ENCODE measurements at places on chromosomes 2 and 18.

GRCh38 chr2:159750873-159751272 lies 38.6 kb downstream of the MARCHF7 start:
- DNase-seq: no peak

DNA sequence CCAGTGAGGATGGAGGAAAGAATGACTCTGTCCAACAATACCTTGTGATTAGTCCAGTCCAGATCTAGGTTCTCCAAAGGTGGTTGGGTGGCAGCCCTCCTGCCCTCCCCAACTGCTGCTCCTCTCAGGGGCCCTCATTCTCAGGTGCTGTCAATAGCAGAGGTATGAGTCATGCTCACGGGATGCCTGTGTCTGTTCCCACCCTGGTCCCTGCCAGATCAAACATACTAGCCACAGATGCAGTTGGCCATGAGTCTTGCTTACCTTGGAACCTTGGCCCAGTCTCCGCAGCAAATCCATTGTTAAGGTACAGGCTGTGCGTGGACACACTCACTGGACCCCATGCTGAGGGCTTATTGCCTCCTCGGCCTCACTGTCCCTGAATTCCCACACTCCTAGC lies 24.9 kb upstream of the RPIA start:
- DNase-seq: no peak

GRCh38 chr18:70194227-70194890 lies 11.1 kb downstream of the RTTN start:
- no peak for DNase-seq

- no peak for DNase-seq
Measured at GRCh38 chr2:26567534-26567933, 73.6 kb downstream of the CIB4 start.

- DNase-seq: peak; percentile 56
Measured at GRCh38 chr2:120972286-120972685, 236.6 kb downstream of the GLI2 start.

- no peak for DNase-seq
Measured at GRCh38 chr18:8634508-8634907, 25.3 kb downstream of the RAB12 start.

DNA sequence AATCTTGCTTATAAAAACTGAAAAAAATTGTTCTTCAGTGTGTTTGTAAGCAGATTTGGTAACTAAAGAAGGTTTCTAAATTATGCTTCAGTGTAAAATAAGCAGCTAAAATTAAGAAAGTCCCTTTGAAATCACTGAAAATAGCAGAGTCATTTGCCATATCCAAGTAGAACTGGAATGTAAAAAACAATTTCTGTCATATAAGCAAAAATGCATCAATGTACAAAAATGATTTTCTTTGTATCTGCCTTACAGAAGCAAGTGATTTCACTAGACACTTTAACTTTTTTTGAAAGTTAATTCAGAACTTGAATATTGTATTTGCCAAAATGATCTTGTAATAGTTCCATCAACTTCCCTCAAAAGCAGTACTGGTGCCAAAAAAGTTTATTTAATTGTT lies 121.7 kb upstream of the CD226 start:
- no peak for DNase-seq

GRCh38 chr2:120396013-120396860 lies 50.3 kb downstream of the INHBB start:
- DNase-seq: peak; percentile 60

- no peak for DNase-seq
Measured at GRCh38 chr18:76174451-76174850, 320.6 kb downstream of the ZNF516 start.

GRCh38 chr2:197198890-197199289 lies 111.7 kb downstream of the ANKRD44 start:
- DNase-seq: no peak

DNA sequence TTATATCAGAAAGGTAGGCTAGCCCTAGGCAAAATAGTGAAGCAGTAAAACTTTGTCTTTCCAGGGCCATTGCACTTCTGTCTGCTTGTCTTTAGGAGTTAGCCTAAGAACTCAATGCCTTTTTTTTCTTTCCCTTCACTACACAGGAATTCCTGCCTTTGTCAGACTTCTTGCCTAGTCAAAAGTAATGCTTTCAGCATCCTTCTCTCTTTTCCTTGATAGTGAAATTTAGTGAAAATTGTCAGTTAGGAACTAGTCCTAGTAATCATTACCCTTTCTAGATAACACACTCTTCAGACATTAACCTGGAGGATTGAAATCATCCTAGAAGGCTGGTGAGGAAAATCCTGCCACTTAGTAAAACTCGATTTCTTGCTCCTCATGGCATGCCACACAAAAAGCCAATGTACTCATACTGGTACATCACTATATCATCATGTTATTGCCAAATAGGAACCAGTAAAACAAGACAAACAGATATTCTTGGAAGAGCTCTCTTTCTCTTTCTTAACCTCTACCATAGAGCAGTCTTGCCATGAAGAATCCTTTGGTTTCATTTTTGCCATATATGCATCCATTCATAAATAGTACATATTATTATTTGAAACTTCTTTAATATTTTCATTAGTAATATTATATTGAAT lies 320.5 kb downstream of the CTNNA2 start:
- DNase-seq: no peak

DNA sequence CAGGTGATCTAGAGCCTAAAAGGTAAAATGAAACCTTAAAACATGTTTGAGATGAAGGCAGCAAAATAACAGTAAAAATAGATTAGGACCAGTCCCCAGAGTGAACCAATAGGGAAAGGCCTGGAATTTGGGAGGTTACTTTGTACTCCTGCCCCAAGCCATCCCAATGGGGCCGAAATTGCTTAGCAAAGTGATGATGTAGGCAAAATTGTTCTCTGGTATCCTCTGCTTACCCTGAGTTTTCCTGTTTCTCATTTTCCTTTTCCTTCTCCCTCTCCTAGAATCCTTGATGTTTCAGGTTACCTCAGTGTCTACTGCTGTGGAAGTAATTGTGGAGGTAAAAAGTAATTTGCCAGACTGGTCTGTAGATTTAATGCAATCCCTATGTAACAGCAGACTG lies 92.9 kb downstream of the TRABD2A start:
- DNase-seq: no peak

DNA sequence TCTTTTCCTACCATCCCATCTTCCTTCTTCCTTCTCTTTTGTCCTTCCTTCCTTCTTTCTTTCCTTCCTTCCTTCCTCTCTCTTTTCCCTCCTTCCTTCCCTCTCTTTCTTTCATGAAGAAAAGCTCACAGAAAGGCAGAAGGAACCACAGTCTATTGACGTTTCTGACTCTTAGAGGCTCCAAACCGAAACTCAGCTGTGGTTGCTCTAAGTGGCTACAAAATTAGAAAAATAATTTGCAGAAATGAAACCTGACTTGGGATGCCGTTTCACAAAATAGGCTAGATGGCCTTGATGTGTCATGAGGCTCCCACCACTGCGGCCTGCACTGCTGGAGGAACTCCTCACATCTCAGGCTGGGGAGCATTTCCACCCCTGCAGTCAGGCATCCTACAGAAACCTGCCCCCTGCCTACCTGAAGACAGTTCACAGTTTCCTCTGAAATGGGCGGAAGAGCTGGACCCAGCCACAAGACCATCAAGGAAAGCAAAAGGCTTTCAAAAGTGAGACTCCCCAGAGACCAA lies 165.6 kb downstream of the SMAD7 start:
- no peak for DNase-seq

DNA sequence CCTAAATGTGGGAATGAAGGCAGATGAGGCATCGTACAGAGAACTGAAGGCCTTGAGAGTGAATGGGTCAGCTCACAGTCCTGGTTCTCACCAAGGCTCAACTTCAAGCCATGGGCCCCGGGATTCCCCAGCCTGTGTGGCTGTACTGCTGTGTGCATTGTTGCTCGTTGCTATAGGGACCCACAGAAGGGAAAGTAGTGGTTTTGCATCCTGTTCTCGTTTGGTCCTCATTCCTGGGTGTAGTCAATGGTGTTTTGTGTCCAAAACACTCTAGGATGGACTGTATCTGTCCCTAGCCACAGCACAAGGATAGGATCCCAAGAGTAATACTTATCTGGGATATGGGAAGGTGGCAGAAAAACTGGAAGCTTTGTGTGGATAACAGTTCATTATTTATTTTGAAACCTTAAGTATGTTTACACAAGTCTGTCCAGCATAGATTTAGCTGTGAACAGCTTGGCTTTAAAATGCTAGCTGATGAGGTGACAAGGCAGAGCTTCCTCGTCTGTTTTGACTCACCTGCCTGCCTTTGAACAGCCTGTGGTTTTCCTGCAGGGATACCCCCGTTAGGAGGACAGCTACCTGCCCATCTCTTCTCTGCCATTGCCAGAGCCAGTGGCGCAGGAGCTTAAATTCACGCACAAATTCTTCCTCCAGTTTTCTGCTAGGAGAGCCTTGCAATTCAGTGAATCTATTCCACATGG lies 85.0 kb downstream of the WDSUB1 start:
- DNase-seq: no peak

- no peak for DNase-seq
Measured at GRCh38 chr2:70921839-70922234, 13.9 kb upstream of the ATP6V1B1 start.

DNA sequence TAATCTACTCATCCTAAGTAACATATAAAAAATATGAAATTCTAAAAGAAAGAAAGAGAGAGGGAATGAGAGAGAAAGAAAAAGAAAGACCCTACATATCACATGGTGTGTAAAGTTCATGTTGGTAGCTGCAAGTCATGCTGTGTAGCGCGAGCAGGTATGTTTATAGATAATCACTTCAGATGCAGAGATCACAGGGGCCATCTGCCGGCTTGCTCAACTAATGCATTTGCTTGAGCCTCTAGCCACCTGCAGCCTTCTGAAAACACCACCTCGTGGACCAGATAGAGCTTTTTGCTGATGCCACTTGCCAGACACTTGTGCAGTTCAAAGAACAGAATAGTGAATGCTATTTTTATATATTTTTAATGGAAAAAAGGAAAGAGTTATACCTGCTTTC lies 37.6 kb downstream of the CDH7 start:
- no peak for DNase-seq

DNA sequence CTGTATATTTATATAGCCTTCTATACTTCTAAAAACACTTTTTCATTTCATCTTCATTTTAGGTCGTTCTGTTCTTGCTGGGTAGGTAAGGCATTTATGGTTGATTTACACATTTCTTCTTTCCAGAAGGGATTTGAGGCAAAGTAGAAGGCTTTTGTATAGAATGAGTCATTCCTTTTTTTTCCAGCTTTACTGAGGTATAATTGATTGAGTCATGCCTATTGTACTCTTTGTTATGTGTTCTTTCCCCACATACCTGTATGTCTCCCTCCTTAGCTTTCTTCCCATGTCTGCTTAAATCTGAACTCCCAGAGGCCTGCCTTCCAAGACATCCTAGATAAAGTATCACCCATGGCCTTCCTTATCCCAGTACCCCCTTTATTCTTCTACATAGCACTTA lies 4.8 kb upstream of the CDC42EP3 start:
- peak; percentile 27 for DNase-seq

DNA sequence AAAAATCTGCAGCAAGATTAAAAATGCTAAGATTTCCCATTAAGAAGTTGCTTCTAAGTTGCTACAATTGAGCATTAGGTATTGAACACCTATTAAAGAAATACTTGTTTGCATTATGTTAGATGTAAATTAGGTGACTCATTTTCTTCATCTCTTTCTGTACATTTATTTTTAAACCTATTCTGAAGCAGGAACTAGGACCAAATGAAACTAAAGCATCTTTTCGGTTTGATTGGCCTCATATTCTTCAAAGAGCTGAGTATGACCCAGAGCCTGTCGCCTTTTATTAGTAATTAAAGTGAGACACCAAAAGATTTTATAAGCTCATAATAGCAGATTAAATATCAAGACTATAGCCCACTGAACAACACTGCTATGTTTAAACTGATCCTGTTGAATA lies 83.4 kb upstream of the ZEB2 start:
- DNase-seq: no peak

GRCh38 chr2:237870754-237871651 lies 11.6 kb downstream of the RAMP1 start:
- DNase-seq: no peak

- DNase-seq: no peak
Measured at GRCh38 chr2:41207578-41207977, 755.7 kb upstream of the SLC8A1 start.

DNA sequence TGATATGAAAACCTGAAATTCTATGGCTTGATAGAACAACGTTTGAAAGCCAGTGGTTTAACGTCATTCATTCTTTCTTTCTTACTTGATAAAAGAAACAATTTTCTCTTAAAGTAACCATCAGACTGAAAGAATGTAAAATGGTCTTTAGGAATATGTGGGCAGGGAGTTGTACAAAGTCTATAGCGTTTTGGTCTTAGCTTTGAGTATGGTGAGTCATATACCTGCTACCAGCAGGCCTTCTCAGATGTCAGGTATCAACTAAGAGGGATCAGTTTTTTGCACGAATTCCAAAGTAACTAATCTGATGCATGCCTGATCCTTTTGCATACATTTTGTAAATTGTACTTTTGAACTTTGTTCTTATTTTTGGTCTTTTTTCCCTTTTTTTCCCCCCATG lies 101.5 kb upstream of the DSEL start:
- DNase-seq: no peak

GRCh38 chr18:37724206-37724605 lies 158.6 kb upstream of the CELF4 start:
- no peak for DNase-seq

DNA sequence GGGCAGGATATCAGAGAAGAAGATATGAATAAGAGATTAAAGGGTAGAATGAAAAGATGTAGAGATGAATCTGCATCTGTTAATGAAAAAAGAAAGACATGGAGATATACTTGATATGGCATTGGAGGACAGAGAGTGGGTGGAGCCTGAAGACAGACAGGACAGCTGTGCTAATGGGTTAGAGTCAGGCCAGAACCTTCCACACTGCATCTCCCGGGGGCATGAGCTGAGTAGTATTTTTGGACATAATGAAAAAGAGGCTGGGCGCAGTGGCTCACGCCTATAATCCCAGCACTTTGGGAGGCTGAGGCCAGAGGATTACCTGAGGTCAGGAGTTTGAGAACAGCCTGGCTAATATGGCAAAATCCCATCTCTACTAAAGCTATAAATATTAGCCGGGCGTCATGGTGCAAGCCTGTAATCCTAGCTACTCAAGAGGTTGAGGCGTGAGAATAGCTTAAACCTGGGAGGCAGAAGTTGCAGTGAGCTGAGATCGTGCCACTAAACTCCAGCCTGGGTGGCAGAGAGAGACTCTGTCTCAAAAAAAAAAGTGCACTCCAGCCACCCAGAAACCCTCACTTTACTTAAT lies 11.4 kb downstream of the FLACC1 start:
- no peak for DNase-seq

DNA sequence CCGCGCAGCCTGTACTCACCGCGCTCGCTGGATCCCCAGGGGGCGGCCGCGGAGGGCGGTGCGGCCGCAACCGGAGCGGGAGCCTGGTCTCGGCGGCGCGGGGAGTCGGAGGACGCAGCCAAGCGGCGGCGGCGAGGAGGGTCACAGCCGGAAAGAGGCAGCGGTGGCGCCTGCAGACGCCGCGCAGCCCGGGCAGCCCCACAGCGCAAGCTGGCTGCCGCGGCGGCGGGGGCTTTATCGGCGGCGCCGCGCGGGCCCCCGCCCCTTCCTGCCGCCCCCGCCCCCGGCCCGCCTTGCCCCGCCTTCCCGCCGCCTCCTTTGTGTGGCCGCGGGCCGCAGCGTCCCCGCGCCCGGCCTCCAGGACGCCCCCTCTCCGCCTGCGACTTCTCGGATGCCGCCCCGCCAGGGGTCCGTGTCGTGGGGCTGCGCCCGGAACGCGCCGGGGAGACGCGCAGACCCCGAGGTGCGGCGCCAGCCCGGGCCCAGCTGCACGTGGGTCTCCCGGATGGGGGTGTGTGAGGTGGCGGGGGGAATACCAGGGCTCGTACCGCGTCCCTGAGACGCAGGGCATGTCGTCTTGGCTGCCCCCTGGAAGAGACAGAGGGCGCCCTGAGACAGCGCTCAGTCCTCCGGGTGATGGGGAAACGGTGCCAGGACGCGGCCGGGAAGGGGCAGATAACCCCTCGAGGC lies at the start of gene SERPINE2:
Gene SERPINE2, minus strand, starts transcription at position 207 of the 690 bp plus-strand sequence. CDS start 37,386 bp downstream, outside the sequence.
- DNase-seq: peak; percentile 25

Data from NCI-H774 (cell line).